ENCODE measurements at places on chromosomes 2 and 18.

GRCh38 chr2:14910654-14911053, 278.1 kb downstream of the LRATD1 start:
- DNase-seq, result no peak

GRCh38 chr2:239593455-239593854, 192.6 kb upstream of the HDAC4 start:
- no peak for DNase-seq

DNA sequence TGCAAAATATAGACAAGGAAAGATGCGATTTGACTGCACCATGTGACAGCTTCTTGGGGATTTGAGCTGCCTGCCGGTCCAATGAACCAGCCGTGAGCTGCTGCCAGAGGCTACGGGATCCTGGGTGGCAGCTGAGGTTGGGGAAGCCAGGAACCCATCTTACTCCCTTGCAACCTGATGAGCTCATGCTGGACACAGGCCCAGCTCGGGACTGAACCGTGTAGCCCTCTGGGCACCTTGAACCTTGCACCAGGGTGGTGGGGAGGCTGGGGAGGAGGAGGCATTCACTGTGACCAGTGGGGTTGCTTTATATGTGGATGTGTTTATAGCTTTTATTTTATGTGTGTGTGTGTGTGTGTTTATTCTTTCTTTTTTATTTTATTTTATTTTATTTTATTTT, 9.1 kb downstream of the ALPI start:
- no peak for DNase-seq

DNA sequence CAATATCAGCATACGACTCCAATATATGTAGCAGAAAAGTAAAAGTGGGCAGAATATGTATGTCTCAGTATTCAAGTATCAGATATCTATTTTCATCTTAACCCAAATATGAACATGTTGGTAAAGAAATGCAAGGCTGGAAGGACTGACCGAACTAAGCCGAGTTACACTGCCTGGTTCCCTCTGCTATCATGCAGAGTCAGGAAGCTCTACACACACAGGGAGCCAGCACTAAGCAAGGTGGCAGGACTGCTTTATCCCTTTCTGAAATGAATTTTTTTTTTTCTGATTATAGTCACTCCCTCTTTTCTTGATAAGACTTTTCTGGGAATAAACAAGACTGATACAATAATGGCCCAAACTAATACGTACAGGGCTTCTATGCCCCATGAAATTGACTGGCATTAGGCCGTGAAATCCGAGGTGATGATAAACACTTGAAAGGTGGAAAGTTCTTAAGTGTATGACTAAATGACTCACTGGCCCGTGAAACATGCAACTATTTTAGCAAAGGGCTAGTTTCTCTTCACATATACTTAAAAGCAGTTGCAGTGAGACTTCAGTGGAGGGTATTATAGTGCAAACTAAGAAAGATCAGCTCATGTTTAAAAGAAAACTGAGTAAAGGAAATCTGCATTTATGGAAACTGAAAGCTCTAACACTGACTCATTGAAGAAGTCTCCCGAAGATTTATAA, 14.9 kb downstream of the DPP4 start:
- peak; percentile 51 for DNase-seq

DNA sequence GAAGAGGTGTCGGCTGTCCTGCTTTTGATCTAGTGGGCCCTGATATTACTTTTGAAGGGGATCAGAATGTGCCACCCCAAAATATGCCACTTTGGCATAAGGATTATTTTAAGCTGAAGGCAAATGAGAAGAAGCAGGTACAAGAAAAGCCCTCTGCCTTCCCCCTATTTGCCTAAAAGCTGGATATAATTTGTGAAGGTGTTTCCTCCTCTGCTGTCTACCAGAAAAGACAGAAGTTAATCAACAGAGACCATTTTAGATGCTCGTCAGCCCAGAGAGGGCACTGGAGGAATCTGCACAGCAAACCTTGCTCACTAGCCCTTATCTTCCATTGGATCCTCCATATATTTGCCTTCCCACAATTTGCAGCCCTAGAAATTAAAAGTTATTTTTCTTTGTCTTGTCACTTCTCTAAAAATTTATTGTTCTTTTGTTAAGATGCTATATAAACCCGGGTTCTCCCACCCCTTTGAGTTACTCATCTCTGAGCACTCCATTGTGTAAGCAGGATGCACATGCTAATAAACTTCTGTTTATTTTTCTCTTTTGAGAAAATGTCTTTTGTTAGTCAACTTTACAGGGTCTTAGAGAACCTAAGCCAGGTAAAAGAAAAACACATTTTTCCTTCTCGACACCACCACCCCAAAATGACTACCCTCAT, 163.2 kb upstream of the SLC1A4 start:
- DNase-seq, result no peak

DNA sequence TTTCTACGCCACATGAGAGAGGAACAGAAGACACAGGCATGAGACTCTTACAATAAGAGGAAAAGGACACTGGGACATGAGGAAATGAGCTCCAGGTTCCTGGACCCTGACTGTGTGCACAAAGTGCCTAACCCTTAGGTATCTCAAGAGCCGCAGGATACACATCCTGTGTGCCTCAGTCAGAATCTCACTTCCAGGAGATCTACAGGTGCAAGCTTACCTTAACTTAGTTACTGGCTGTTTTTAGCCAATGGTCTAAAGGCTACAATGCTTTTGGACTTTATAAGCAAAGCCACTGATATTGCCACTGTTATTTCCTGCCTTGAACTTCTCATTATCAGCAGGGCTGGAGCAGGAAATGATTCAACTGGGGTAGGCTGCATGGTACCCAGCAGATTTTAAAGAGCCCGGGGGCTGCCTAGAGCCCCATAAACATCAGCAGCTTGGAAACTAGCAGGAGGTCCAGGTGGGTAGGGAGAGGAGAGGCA, 254.4 kb downstream of the ZNF521 start:
- no peak for DNase-seq

GRCh38 chr2:23427350-23427749, 42.4 kb downstream of the KLHL29 start:
- DNase-seq, result no peak

All from foreskin melanocyte (primary cell).